GM04503 (cell line): ENCODE measurements at places on chromosomes 1 and 21.

DNA sequence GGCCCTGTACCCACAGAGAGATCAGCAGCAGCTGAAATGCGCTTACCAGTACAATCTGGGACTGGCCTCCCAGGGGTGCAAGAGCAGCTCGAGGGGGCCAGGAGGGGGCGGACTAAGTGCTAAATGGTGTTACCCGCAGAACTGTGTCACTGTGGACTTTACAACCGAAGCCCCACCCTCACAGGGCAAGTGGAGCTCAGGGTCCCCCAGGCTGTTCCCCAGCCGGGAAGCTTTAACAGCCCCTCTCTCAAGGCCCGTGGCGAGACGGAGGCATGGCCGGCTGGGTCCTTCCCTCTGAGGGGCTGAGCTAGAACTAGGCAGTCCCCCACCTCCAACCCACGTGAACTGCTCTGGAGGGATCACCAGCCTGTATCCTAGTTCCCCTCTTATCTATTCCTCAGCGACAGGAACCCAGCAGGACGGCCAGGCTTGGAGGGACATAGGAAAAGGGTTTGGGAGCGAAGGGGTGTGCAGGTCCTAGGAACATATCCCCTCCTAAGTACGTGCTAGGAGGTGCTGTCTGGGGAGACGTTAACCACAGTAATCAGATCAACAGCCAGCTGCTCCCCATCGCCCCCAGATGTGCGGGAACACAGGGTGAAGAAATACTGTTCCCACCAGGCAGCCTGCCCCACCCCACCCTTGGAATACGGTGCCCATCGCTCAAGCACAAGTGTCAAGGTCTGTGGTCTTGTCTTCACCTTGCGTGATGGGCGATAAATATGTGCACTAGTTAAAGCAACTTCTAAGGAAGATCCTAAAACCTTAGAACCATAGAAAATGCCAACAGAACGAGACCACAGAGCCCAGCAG, 24.4 kb downstream of the ZBTB17 start:
- no peak for DNase-seq

- DNase-seq, result no peak
Observed at GRCh38 chr1:180854456-180854855, 58.2 kb upstream of the KIAA1614 start.

- no peak for DNase-seq
Observed at GRCh38 chr1:157429601-157430240, 122.6 kb downstream of the FCRL5 start.

GRCh38 chr21:32314806-32315205, 16.2 kb downstream of the MRAP start:
- DNase-seq, result no peak

- DNase-seq, result no peak
Observed at GRCh38 chr21:28213261-28213660, 779.4 kb downstream of the LTN1 start.

DNA sequence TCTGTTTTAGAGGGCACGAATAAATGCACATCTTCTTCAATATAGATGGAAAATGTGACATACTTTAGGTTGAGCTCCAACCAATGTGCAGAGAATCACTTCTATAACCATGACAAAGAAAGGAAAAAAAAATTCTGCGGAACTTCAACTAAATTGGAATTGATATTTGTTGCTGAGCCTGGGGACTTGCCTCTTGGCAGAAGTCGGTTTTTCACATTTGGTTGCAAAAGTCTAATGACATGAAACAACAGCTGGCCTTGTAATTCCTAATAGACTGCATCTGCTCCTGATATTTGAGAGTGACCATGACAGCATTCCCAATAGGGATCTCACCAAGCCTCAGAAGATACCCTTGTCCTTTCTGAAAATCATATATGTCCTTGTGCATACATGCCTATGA, 112.8 kb downstream of the PRRX1 start:
- DNase-seq, result no peak

GRCh38 chr1:212430416-212430815, 2.3 kb upstream of the NENF start:
- DNase-seq, result no peak

DNA sequence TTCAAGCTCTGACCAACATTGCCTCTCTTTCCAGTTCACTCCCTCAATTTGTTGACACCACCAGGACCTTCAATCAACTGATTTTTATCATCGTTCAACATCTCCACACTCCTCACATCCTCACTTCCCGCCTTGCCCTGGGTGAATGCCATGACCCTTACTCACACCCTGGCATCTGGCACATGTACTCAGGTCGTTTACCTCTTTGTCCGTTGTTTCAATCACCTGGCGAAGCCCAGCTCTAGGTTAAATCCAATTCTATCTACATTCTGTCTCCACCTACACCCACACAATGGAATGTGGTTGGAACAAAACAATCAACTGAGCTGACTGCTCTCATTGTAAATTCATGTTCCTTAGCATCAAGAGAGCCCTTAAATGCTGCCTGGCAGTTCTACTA, 24.2 kb upstream of the TBX15 start:
- DNase-seq, result no peak

GRCh38 chr1:208192995-208193394, 51.2 kb downstream of the PLXNA2 start:
- DNase-seq, result no peak

DNA sequence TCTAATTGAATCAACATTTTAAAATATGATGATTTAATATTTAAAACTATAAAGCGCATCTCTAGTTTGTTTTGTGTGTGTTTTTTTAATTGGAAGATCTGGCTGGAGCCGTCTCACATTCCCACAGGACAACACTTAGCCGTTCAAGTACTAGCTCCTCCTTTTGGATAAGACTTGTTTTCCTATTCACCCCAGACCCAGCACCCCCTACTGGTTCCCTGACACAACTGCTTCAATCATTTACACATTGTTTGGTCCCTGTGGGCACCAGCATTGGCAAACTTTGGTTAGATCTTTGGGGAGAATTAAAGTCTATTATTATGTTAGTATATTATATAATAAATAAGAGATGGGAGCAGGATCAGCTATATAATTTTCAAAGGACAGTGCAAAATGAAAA, 34.5 kb downstream of the TYW3 start:
- DNase-seq, result no peak

DNA sequence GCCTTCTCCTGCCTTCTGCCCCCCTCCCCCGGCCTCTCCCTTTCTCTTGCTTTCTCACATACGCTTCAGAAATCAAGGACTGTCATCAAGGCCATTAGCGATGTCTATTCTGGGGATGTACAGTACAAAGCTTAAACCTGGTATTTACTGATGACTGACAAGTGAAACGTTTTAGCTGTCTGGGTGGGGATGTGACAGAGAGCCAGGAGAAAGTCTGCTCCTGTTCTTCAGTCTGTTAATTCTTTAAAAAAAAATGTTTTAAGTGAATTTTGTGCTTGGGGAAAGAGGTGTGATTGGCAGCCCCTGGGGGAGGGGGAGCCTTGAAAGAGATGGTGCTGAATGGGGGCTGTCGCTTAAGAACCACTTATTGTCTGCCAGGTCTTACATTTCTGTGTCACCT, 283.0 kb upstream of the PLXNA2 start:
- no peak for DNase-seq

DNA sequence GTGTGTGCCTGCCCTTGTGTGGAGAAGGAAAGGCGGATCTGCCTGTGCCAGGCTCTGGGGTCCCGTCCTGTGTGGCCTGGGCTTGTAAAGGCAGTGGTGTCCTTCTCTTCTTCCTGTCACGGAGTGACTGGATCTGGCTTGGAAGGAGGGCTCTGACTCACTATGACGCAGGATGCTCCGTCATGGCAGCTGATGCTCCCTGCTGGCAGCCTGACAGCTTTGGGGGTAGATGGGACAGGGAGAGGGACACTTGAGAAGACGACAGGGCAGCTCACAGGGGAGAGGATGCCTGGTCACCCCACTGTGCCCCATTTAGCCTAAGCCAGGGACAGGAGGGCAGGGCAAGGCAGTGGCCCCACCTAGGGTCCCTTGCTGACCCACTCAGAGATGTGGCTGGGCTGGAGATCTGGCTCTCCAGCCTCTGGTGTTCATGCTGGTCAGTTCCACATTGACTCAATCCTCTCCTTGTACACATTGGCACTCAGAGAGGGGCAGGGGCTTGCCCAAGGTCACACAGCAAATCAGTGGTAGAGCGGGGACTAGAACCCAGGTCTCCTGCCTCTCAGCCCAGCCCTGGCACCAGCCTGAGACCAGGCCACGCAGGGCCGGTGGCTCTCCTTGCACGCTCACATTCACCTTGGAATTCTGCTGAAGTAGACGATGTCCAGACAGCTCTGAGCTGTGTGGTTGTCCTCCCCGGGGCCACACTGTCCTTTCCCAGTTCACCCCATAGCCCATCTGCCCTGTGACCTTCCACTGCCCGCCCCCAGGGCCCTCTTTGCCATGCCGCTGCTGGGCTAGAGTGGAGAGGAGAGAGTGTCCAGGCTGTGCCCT, 2.8 kb upstream of the FAM131C start:
- DNase-seq, result peak; percentile 61

- DNase-seq, result no peak
Observed at GRCh38 chr1:182488803-182489202, 38.9 kb downstream of the RGSL1 start.

GRCh38 chr1:16093611-16094010, 20.2 kb upstream of the FAM131C start:
- no peak for DNase-seq

DNA sequence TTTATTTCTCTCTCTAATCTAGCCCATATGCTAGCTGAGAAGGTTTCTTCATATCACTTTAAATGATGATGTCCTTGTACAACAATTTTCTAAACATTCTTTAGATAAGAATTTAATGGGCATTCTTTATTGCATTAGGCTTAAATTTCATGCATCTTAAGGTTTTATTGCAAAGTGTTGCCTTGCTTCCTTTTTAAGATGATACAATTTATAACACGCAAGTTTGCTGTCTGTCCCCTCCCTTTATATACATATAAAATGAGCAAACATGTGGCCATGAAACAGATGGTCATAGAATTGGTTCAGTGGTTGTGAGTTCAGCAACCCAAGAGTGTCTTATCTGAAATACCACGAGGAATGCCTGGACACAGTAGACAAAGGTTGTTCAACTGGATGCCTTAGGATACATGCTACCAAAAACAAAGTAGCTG, 12.1 kb downstream of the NBPF3 start:
- no peak for DNase-seq

DNA sequence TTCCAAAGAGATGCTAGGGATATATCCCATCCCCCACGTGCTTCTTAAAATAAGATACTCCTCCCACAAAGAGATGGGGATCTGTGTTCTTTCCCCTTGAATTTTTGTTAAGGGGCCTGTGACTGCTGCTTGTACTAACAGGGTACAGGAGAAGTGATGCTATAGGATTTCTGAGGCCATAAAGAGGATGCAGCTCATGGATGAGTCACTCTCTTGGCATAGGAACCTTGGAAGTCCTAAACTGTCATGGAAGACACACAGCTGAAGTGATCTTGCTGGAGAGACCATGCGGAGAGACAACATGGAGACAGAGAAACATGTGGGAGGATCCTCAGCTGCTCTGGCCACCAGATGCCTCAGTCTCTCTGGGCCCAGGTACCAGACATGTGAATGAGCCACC, 157.2 kb downstream of the S1PR1 start:
- no peak for DNase-seq

DNA sequence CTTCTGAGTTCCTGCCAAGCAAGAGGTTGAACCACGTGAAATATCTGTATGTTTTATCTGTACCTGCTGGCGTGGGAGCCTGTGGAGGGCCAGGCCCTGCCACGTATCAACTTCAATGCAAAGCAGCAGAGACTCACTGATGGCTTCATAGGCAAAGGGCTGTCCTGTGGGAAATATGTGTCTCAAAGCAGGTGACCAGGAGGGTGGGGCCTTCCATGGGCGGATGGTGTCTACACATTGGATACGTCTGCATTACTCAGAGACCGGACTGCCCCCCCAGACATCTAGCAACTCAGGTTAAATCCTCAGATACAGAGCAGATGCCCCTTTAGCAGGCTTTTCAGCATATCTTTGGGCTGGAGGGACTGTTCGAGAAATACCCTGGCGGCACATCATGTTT, 210.8 kb upstream of the C1orf174 start:
- DNase-seq, result no peak

DNA sequence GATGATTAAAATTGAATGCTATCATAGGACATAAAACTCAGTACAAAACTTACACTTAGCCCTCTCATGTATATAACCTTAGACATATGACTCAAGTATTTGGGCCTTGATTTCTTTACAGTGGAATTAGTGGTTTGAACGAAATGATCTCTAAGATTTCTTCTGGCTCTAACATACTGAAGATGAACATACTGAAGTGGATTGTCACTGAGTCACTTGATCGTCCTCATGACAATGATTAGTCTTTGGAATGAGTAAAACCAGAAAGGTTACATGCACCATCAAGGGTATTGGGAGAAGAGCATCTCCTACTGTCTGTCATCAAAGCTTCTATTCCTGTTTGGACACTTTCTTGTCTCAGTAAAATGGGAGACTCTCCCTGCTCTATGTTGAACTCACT, 17.4 kb downstream of the FMN2 start:
- no peak for DNase-seq

DNA sequence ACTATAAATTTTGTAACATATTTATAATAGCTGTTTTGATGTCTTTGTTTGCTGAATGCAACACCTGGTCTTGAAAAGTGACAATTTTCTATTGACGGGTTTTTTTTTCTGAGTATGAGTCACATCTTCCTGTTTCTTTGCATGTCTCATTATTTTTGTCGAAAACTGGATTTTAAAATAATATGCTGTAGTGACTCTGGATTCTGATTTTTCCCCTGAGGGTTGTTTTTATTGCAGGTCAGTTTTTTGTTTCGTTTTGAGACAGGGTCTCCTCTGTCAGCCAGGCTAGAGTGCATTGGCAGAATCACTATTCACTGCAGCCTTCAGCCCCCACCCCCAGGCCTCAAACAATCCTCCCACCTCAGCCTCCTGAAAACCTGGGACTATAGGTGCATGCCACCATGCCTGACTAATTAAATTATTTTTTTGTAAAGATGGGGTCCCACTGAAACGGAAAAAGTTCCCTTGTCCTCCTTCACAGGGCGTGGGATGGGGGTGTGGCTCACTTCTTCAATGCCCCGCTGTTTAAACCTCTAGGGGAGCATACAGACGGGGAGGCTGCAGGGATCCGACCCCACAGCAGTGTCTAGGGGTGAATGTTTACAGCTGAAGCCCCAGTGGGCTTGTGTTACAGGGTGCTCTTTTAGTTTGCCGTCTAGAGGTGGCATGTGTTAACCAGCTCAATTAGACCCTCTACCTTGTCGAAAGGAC, 11.3 kb upstream of the PPIE start:
- DNase-seq, result no peak

DNA sequence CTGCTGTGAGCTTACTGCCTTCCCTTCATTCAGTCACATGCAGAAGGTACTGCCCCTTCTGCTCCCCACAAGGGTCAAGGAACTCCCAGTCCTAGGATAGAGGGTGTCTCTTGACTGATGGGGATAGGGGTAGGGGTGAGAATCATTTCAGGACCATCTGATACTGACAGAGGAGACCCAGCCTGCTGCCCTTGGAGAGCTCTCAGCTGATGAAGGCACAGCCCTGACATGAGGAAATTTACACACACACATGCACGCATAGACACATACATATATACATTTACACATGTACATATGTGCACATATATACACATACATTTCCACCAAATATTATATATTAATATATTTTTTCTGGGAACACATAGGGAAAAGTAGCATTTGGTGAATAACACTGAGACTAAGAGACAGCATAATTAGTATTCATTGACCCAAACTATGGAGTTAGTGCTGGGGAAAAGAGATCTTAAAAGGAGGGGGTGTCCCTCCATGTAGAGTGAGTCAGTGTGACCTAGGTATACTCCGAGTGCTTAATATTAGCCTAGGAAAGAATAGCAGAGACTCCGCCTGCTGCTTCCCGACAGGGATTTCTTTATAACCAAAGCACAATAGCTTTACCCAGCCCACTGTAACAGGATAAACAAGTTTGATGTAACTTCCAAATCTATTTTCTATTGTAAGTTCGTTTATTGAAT, 27.6 kb upstream of the HHAT start:
- no peak for DNase-seq
